ENCODE measurements at places on chromosomes 16 and 17.

- no peak for DNase-seq
Measured at GRCh38 chr17:79524213-79525187, 86.4 kb downstream of the RBFOX3 start.

DNA sequence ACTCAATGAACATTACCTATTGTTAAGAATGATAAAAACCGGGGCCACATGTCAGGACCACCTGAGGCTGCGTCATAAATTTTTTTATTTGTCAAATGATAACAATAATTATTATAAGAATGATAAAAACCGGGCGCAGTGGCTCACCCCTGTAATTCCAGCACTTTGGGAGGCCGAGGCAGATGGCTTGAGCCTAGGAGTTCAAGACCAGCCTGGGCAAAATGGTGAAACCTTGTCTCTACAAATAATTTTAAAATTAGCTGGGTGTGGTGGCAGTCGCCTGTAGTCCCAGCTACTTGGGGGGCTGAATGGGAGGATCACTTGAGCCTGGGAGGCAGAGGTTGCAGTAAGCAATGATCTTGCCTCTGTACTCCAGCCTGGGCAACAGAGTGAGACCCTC is 816 bp upstream of the SHMT1 start:
- DNase-seq = no peak

- DNase-seq = no peak
Measured at GRCh38 chr17:55694286-55694910, 28.3 kb downstream of the TMEM100 start.

DNA sequence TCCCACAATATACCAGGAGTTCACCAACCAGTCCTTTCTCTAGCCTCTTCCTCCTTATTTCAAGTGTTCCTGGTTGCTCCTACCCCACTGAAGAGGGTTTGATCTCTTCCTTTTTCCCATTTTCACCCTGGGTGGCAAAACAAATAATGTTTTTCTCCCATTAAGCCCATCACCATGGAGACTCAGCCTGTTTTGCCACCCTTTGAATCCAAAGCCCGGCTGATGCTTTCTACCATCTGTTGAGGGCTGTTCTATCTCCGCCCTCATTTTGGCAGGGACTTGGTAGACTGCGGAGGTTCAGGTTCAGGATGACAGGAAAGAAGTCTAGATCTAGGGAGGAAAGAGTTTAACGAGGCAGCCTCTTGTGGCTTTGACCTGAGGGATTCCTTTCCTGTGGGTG is 2.6 kb downstream of the DNAH2 start:
- DNase-seq = no peak

- DNase-seq = no peak
Measured at GRCh38 chr16:80831039-80831438, 26.6 kb upstream of the CDYL2 start.

DNA sequence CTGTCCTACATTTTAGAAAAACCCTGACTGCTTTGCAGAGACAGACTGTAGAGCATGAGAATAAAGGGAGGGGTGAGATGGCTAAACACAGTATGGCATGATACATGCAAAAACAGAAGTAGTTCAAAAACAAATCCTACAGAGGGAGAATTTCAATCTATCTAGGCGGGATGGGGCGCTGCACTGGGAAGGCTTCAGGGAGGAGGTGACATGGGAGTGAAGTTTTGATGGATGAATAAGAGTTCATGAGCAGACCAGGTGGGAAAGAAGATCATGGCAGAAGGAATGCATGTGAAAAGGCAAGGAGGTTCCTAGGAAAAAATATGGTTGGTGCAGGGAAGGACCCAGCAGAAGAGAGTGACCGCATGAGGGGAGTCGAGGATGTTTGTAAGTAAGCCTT is 19.2 kb downstream of the HS3ST3B1 start:
- DNase-seq = no peak

GRCh38 chr17:58368860-58369213 is 16.8 kb upstream of the SUPT4H1 start:
- no peak for DNase-seq

DNA sequence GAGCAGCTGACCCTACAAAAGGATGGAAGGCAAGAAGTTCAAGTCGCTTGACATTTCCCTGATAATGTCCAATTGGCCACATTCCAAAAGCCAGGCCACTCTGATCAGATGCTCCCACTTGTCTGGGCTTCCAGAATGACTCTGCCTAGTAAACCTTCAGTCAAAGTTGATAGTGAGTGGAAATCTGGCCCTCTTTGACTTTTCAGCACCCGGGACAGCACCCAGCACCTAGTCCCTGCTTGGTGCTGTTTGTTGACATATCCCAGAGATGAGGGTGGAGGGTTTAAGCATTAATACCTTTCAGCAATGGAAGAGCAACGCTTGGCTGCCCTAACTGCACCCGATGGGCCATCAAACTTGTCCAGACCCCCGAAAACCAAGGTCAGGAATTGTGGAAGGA is 131.3 kb downstream of the AIPL1 start:
- DNase-seq = no peak

- no peak for DNase-seq
Measured at GRCh38 chr16:2425825-2426430, 3.3 kb upstream of the CCNF start.

DNA sequence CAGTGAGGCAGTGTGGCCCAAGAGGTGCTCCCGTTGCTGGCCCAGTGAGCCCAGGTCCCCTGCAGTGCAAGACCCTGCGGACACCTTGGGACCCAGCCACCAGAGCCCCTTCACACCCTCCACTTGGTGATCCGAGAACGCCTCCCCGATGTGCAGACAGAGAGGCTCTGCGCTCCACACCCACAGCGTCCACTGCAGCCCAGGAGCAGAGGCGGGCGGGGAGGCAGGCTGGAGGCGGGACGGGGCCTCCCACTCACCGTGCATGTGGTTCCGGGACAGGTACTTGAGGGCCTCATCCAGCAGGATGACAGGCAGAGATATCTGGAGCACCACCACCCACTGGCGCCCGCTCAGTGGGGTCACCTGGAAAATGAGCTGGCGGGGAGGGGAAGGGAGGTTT is 12.1 kb upstream of the P2RX1 start:
- no peak for DNase-seq

DNA sequence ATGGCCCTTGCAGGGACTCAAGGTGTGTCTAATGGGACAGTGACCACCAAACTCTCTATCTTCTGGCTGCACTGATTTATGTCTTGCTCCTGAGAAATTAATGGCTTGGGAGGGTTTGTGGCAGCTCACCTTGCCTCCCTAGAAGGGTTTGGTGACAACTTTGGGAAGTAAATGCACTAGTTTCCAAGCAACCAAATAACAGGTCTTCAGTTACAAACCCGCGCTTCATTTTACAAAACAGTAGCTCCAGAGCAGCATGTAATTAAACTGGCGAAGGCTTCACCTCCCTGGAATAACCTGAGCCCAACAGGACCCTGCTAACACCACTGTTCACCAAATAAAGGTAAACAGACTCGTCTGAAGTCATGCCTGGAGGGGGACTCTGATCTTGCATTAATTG is 318.3 kb downstream of the SLC39A11 start:
- DNase-seq = no peak

- DNase-seq = no peak
Measured at GRCh38 chr17:16243801-16244567, 27.0 kb downstream of the PIGL start.

- no peak for DNase-seq
Measured at GRCh38 chr16:50718761-50719400, 23.0 kb upstream of the CYLD start.

DNA sequence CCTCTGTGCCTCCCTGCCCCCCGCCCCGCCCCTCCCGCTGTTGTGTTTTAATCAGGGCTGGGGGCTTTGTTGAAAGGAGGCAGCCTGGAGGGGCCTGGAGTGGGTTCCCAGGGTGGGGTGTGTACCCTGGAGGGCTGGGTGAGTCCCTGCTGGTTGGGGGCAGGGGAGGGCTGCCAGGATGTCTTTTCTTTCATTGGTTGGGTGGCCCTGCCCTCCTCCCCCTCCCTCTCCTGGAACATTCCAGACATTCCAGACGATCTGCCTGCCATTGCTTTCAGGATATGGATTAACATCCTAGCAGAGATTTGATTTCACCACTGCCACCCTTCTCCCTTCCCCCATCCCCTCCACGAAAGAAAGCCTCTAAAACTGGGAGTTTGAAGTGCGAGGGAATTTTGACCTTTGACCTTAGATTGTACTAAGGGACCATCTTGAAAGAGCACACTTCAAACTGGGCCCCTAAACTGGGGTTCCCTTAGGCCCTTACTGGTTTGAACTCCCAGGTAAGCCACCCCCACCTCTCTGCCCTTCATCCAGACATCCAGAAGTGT is 25.3 kb downstream of the IGF2BP1 start:
- no peak for DNase-seq

DNA sequence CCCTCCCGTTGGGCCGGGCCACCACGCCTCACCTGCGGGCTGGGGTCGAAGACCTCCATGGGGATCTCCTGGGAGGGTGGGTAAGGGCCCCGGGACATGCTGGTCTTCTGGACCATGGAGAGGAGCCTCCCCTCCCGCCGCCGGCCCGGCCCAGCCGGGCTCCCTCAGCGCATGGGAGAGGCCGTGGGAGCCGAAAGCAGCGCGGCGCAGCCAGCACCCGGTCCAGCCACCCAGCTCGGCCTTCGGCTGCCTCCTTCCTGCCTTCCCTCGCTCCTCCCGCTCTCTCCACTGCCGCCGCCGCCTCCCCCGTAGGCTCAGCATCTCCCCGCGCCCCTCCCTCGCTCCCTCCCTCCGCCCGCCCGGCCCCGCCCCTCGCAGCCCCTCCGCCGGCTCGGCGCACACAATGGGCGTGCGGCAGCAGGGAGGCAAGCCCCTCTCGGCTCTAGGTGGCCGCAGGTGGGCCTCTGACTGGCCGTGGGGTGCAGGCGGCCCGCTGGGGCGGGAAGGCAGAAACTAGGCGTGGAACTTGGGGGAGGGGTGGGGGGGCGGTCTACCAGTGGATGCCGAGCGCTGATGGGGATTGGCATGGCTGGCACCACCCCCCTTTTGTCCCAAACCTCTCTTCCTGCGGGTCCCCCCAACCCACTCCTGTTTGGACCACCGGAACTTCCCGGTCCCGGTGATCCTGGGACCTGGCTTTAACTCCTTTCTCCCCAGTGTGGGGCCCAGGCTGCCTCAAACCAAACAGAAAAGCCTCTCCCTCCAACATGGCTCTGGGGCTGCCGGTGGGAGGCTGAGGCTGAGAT is at the start of gene CACNB1:
Gene CACNB1 (minus strand): TSS at position 290 of the 806 bp plus-strand sequence. CDS start 174 bp downstream, at position 116.
- peak; percentile 52 for DNase-seq

- no peak for DNase-seq
Measured at GRCh38 chr16:60142619-60143347, 1408.7 kb upstream of the GOT2 start.

- DNase-seq = no peak
Measured at GRCh38 chr17:55760643-55761355, 9.9 kb downstream of the PCTP start.

- DNase-seq = no peak
Measured at GRCh38 chr17:69525920-69526841, 111.7 kb downstream of the MAP2K6 start.

DNA sequence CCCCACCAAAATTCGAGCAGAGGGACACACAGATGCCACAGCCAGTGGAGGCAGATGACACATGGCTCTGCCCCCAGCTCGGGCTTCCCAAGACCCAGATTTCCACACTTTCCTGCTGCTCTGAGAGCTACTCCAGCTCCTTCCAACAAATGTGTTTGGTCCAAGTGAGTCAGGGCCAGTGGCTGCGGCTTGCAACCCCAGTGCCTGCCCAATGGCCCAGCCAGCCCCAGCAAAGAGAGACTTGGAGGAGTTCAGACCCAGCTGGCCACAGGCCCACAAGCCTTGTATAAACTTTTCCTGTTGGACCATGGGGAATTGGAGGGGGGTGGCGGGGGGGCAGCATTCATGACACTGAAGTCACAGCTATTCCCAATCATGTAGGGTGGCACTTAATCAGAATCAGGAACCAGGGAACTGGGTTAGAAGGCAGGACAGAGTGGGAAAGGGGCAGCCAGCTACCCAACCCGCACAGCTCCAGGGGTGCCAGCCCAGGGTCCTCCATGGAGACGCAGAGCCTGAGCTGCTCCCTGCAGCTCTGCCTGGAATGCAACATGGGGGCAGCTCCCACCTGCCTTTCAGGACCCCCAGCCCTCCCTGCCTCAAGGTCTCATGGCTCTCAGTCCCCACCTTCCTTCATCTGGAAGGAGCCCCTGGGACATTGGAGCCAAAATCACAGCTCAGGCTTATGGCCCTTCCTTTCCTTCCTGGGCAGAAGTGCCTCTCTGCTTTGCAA is 17.5 kb upstream of the C16orf78 start:
- no peak for DNase-seq

- no peak for DNase-seq
Measured at GRCh38 chr17:49977463-49978389, 8.7 kb downstream of the DLX4 start.

GRCh38 chr16:70569752-70570151 is 46.1 kb downstream of the SF3B3 start:
- no peak for DNase-seq

DNA sequence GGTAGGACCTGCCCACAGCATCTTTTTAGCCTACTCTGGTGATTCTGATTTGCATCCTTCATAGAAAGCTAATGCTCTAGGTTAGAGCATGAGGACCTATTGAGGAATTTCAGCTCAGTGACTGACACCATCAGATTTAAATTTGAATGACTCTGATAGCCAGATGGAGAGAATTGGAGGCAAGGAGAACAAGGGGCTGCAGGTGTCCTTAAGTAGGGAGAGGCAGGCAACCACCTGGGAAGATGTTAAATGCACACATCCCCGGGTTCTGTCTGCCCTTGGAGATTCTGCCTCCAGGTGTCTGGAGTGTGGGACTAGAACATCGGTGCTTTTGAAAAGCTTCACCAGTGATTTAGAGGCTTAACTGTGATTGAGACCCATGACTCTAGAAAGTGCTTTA is 221.8 kb downstream of the SPECC1 start:
- DNase-seq = no peak

DNA sequence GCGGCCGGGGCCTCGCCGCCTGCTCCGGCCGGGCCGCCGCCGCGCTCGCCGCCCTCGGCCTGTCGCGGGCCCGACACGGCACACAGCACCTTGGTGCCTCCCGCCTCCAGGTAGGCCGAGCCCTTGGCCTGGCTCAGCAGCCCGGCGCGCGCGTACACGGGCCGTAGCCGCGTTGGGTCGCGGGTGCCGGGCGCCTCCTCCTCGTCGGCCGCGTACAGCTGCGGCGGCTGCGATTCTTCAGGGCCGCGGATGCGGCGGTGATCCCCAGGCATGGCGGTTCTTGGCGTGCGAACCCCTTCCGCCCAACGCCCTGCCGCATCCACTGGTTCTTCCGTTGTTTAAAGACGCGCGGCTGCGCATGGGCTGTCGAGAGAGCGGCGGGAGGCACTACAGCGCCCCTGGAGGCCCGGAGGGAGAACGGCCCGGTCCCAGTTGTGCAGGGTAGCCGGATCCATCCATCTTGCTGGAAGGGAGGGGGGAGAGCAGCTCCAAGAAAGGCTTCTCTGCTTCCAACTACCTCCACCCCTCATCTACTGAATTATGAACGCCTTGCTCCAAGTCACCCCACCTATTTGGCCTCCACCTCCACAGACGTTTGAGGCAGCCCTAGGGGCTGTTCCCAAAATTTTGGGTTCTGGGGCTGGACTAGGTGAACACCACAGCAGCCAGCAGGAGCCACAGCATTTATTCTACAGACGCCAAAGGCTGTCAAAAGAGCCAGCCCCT is at the start of gene EXOSC6:
Gene EXOSC6 (minus strand): TSS at position 312 of the 726 bp plus-strand sequence. CDS start 40 bp downstream, at position 272.
- DNase-seq = peak; percentile 85

- DNase-seq = no peak
Measured at GRCh38 chr16:70444249-70445063, 5.6 kb upstream of the ST3GAL2 start.

- no peak for DNase-seq
Measured at GRCh38 chr16:7792346-7792745, 459.7 kb downstream of the RBFOX1 start.
